Activated T-helper 2 cell treated with anti-CD3 and anti-CD28 coated beads, Interferon-gamma antibody, Interleukin-2, Interleukin-4, amounts not matched to agents 10 μg/mL and 5 μg/mL and 100 μg/mL, durations not matched to agents 14 hours and 24 hours and 36 hours (primary cell): ENCODE measurements at places on chromosomes 11 and 22. TPM values are rescaled to one million over a fixed set of nuclear protein-coding genes. Genes with fewer than 3 reads are reported as not detected.
A peak's percentile ranks its signal among the peaks of the same experiment; 100 is the strongest.

Gene TIRAP
- 15.9 TPM in 2 replicates for total RNA-seq

DNA sequence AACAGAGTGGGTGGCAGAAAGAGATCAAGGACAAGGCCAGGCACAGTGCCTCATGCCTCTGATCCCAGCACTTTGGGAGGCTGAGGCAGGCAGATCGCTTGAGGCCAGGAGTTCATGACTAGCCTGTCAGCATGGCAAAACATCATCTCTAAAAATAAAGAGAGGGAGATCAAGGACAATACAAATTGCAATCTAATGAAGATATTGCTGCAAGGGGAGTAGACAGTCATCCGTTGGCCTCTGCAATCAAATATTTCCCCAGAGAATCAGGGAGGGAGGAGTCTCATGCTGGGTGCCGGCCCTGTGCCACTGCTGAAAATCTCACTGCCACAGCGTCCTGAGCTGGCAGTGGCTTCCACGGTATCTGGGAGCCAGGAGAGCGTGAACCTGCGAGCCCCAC is 19.4 kb upstream of the IL17RA start:
- H3K4me3 ChIP-seq: no peak overlapping the region
- peaks cover 8% of the 10 kb centered on the region for H3K27me3 ChIP-seq
- DNase-seq: no peak
- no peaks in the 10 kb centered on the region for H3K36me3 ChIP-seq
- no peak overlapping the region for H3K27ac ChIP-seq

Gene DEUP1
- not detected in 2 replicates for total RNA-seq

- H3K36me3 ChIP-seq: peaks cover 59% of the 10 kb centered on the region
- H3K27ac ChIP-seq: peak overlapping the region; percentile 76
These were observed 539 bp downstream of the EIF4ENIF1 start for GRCh38 chr22:31488988-31489617.

DNA sequence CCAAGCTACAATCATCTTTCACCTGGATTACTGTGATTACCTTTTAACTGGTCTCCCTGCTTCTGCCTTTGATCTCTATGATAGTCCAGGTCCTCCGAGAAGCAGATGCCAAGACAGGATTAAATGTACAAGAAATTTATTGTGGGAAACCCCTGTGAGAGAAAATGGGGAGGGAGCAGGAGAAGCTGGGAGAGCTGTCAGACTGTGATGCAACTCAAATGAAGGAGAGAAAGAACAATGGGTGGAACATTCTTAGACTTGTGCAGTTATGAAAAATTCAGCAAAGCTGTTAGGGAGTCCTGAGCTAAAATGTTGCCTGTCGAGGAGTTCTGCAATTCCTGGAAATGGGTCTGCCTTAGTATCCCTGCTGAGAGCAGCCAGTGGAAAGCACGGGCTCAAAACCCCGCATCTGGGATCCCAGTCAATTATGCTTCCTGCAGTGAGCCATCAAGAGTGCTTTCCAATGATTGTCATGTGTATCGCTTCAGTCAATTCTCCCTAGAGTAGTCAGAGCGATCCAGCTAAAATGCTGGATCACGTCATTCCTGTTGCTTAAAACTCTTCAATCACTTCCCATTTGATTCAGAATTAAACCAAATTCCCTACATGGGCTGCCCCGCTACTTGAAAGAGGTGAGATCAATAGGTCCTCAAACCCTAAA is 16.5 kb upstream of the CSTF3 start:
- no peak overlapping the region for H3K27ac ChIP-seq
- H3K36me3 ChIP-seq: peaks cover 2% of the 10 kb centered on the region
- no peak for DNase-seq
- no peaks in the 10 kb centered on the region for H3K27me3 ChIP-seq
- no peak overlapping the region for H3K4me3 ChIP-seq

Gene VPREB1
- not detected in 2 replicates for total RNA-seq

- no peak overlapping the region for H3K27ac ChIP-seq
- H3K4me3 ChIP-seq: no peak overlapping the region
- peak; percentile 46 for DNase-seq
- H3K27me3 ChIP-seq: peaks cover 2% of the 10 kb centered on the region
- peaks cover 26% of the 10 kb centered on the region for H3K4me1 ChIP-seq
- H3K36me3 ChIP-seq: no peaks in the 10 kb centered on the region
These were observed 12.7 kb upstream of the TREH start for GRCh38 chr11:118691926-118692830.

Gene CELSR1
- 0.30 and 0.41 TPM in 2 replicates for total RNA-seq

GRCh38 chr11:75905434-75905833 is 90.4 kb downstream of the UVRAG start:
- H3K36me3 ChIP-seq: peaks cover 12% of the 10 kb centered on the region
- peaks cover 27% of the 10 kb centered on the region for H3K27me3 ChIP-seq
- no peak overlapping the region for H3K27ac ChIP-seq
- H3K4me1 ChIP-seq: peaks cover 36% of the 10 kb centered on the region
- H3K4me3 ChIP-seq: no peak overlapping the region
- no peak for DNase-seq

Gene MIOX
- 0.25 TPM in 1 of 2 replicates, not detected in the other for total RNA-seq

GRCh38 chr11:67410369-67410831 is 5.1 kb upstream of the CARNS1 start:
- no peak for DNase-seq

Gene PLAAT5
- total RNA-seq: 0.64 and 0.80 TPM in 2 replicates

DNA sequence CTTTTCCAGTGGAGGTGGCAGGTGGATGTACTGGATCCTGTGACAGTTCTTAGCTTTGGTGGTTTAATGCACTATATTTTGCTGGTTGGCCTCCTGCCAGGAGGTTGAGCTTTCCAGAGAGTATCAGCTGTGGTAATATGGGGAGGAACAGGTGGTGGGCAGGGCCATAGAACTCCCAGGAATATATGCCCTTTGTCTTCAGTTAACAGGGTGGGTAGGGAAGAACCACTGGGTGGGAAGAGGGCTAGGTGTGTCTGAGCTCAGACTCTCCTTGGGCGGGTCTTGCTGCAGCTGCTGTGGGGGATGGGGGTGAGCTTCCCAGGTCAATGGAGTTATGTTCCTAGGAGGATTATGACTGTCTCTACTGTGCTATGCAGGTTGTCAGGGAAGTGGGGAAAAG is 203.8 kb downstream of the DLG2 start:
- no peaks in the 10 kb centered on the region for H3K4me1 ChIP-seq
- no peaks in the 10 kb centered on the region for H3K36me3 ChIP-seq
- H3K4me3 ChIP-seq: no peak overlapping the region
- no peak for DNase-seq
- H3K27me3 ChIP-seq: no peaks in the 10 kb centered on the region

DNA sequence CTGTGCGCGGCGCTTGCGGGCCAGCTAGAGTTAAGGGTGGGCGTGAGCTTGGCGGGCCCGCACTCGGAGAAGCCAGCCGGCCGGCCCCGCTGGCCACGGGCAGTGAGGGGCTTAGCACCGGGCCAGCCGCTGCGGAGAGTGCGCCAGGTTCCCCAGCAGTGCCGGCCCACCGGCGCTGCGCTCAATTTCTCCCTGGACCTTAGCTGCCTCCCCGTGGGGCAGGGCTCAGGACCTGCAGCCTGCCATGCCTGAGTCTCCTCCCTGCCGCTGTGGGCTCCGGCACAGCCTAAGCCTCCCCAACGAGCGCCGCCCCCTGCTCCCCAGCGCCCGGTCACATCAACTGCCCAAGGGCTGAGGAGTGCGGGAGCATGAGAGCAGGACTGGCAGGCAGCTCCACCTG is 5.2 kb upstream of the PES1 start:
- DNase-seq: no peak
- no peak overlapping the region for H3K27ac ChIP-seq
- no peaks in the 10 kb centered on the region for H3K36me3 ChIP-seq
- H3K4me1 ChIP-seq: no peaks in the 10 kb centered on the region

Gene BBOX1
- total RNA-seq: not detected in 2 replicates

DNA sequence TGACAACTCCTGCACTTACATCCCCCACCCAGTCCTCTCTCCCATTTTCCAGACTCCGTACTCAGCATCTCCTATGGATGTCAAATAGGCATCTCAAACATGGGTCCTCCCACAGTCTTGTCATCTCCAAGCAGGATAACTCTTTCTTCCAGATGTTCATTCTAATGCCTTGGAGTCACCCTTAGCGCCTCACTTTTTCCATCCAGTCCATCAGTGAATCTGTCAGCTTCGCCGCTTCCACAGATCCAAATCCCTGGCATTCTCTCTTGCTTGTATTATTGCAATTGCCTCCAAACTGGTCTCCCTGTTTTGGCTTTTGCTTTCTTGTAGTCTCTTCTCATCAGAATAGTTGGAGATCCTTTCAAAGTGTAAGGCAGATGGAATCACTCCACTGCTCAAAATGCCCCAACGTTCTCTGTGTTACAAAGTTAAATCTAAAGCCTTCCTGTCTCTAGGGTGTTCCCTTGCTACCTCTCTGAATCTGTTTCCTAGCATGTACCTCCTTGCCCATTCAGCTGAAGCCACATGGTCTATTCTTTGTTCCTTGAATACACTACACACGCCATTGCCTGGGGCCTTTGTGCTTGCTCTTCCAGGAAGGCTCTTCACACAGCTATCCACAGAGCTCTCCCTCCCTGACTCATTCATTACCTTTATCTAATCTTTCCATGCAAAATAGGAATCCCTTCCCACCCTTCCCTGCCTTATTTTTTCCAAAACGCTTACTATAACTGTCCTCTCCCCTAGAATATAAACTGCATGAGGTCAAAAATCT is 64.8 kb downstream of the UBASH3B start:
- no peaks in the 10 kb centered on the region for H3K36me3 ChIP-seq
- H3K4me3 ChIP-seq: no peak overlapping the region
- peaks cover 54% of the 10 kb centered on the region for H3K4me1 ChIP-seq
- peaks cover 13% of the 10 kb centered on the region for H3K27me3 ChIP-seq
- no peak overlapping the region for H3K27ac ChIP-seq

GRCh38 chr22:39498802-39499201 is 3.3 kb upstream of the MIEF1 start:
- H3K27ac ChIP-seq: no peak overlapping the region
- H3K36me3 ChIP-seq: peaks cover 15% of the 10 kb centered on the region
- no peak for DNase-seq
- peaks cover 15% of the 10 kb centered on the region for H3K4me1 ChIP-seq
- H3K4me3 ChIP-seq: no peak overlapping the region

DNA sequence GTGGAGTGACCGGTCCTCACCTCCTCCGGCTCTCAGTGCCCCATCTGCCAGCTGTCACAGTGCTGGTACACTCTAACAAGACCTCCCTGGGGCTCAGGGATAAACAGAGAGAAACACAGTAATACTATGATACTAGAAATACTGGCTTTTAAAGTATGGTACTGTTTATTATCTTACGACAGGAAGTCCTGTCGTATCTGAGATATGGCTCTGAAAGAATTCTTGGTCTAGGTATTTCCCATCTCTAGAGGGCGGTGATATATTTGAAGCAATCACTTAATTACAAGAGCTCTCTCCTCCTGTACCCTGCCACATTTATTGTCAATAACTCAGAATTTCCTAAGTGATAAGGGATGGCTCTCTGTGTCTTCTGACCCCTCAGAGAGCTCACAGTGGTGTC is 119.1 kb downstream of the RRM1 start:
- H3K27me3 ChIP-seq: peaks cover 38% of the 10 kb centered on the region
- DNase-seq: no peak
- H3K36me3 ChIP-seq: no peaks in the 10 kb centered on the region
- no peaks in the 10 kb centered on the region for H3K4me1 ChIP-seq
- H3K4me3 ChIP-seq: no peak overlapping the region

DNA sequence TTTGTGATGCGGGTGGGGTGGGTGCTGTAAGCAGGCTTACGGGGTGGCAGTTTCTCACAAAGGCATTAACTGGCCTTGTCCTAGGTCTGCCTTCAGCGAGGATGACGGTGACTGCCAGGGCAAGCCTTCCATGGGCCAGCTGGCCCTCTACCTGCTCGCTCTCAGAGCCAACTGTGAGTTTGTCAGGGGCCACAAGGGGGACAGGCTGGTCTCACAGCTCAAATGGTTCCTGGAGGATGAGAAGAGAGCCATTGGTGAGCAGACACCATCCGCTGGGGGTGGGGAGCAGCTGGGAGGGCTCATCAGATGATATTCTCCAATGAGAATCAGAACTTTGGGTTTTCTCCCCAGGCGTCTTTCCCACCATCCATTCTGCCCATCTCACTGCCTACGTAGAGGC is 5.8 kb downstream of the TCN2 start:
- no peak overlapping the region for H3K4me3 ChIP-seq
- H3K27me3 ChIP-seq: no peaks in the 10 kb centered on the region
- peaks cover 22% of the 10 kb centered on the region for H3K4me1 ChIP-seq
- no peak overlapping the region for H3K27ac ChIP-seq

- no peak overlapping the region for H3K27ac ChIP-seq
- no peaks in the 10 kb centered on the region for H3K27me3 ChIP-seq
- DNase-seq: no peak
- H3K4me3 ChIP-seq: no peak overlapping the region
- peaks cover 63% of the 10 kb centered on the region for H3K36me3 ChIP-seq
These were observed 18.8 kb downstream of the CSNK1E start for GRCh38 chr22:38298312-38299005.

Gene SLC37A2
- total RNA-seq: 0.44 and 0.52 TPM in 2 replicates

DNA sequence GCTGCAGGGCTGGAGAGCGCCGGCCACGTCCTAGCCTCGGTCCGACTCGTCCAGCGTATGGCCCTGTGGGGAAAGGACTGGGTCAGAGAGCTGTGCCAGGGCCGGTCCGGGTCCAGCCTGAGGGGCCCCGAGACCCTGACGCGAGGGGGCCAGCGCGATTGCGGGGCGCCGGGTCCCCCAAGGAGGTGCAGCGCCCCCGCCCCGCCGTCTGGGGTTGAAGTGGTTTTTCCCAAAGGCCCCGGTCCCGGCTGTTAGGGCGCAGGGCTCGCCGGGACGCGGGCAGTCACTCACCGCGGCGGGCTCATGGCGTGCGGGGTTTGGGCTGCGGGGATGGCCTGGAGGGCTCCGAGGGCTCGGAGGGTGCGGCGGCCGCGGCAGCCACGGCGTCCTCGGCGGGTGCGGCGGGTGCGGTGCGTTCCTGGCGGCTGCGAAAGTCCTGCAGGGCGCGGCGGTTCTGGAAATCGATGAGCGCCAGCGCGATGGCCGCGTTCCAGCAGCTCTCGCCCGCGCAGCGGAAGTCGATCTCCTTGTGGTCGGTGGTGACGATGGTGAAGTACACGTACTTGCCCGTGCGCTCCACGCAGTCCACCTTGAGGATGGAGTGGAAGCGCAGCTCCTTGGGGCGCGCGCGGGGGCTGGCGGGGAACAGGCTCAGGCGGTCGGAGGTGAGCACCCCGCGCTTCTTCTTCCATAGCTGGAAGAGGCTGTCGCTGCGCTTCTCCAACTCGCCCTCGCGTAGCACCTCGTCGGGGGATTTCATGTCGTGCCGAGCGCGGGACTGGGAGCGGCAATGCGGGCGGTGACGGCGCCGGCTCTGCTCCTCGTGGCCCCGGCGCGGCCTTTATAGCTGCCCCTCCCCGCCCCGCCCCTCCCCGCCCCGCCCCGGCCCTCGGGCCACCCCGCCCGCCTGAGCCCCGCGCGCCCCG is at the start of gene PHLDA2:
Gene PHLDA2 (minus strand): TSS at position 816 of the 926 bp plus-strand sequence. CDS start 56 bp downstream, at position 760.
- peaks cover 15% of the 10 kb centered on the region for H3K27me3 ChIP-seq
- peak; percentile 61 for DNase-seq
- H3K4me3 ChIP-seq: peak within 1 kb of the TSS; percentile 87
- H3K4me1 ChIP-seq: peaks cover 24% of the 10 kb centered on the region
